ENCODE measurements at places on chromosomes 11 and 22. TPM values are rescaled to one million over a fixed set of nuclear protein-coding genes. Genes with fewer than 3 reads are reported as not detected.
A peak's percentile ranks its signal among the peaks of the same experiment; 100 is the strongest.

HPX gene
- total RNA-seq: 0.14 TPM

- DNase-seq: peak; percentile 38
Observed at GRCh38 chr11:46697303-46697702, 3.1 kb downstream of the ARHGAP1 start.

- no peak for DNase-seq
Observed at GRCh38 chr11:43925063-43925931, 17.1 kb upstream of the C11orf96 start.

GRCh38 chr22:32737811-32738497 lies 63.6 kb upstream of the TIMP3 start:
- no peak for DNase-seq

GRCh38 chr11:80898910-80899309 lies 1458.1 kb upstream of the TENM4 start:
- DNase-seq: no peak
